Neural crest cell (in vitro differentiated cells): ENCODE measurements at places on chromosomes 7 and 10.

DNA sequence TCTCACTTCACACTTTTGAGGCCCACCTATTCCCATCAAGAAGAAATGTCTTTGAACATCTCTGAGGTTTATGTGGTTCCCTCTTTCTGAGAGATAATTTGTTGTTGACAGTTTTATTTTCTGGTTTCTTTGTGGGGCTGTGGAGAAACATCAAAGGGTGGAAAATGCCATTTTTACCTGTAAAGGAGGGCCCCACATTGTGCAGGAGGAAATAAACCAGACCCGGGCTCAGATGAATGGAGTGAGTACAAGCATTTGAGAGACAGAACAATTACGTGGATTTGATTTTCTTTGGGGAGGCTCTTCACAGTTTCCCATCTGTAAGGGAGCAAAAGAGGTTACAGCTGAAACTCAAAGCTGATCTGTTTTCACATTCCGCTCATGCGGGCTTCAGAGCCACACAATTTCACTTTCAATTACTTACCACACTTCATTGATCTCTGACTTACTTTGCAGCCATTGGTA, 29.8 kb downstream of the ITPRIP start:
- H3K36me3 ChIP-seq = no peaks in the 10 kb centered on the region
- no peak for DNase-seq
- H3K27me3 ChIP-seq = peaks cover 4% of the 10 kb centered on the region
- H3K4me1 ChIP-seq = peaks cover 24% of the 10 kb centered on the region

DNA sequence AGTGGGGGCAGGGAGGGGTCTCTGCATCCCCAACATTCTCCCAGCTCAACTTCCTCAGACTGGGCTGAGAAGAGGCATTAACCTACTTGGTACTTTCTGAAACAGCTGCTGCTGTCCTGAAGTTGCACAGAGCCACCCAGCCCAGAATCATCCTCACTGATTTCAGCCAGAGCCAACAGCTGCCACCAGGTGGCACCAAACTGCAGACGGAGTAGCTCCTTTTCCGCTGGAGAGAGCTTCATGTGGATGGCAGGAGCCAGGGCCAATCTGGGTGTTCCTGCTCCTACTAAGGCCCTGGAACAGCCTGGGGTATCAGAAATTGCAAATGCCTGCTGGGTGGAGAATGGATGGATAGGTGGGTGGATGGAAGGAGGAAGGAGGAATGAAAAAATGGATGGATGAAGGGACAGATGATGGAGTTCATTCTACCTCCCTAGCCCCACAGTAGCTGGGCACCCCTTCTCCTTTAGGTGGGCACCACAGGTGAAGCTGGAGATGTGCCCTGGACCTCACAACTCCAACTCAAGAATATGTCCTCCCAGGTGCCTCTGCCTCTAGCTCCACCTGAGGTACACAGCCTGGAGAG, 11.8 kb upstream of the DRGX start:
- no peak overlapping the region for H3K4me3 ChIP-seq
- H3K4me1 ChIP-seq = no peaks in the 10 kb centered on the region
- no peaks in the 10 kb centered on the region for H3K36me3 ChIP-seq
- DNase-seq = peak; percentile 88

DNA sequence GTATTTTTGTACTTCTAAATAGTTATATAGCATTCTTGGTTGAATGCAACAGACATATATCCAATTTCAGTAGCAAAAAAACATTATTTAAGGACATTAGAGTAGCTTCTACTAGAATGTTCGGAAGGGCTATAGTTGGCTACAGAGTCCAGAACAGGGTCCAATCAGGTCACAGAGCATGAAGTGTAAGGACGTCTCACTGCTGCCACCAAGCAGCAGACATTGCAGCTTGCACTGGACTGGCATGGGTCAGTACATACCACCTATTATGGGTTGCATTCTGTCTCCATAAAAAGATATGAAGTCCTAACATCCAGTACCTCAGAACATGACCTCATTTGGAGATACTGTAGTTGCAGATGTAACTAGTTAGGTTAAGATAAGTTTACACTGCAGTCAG, 87.3 kb downstream of the LHFPL3 start:
- H3K27ac ChIP-seq = no peak overlapping the region
- H3K27me3 ChIP-seq = peaks cover 5% of the 10 kb centered on the region
- DNase-seq = no peak
- H3K36me3 ChIP-seq = no peaks in the 10 kb centered on the region

DNA sequence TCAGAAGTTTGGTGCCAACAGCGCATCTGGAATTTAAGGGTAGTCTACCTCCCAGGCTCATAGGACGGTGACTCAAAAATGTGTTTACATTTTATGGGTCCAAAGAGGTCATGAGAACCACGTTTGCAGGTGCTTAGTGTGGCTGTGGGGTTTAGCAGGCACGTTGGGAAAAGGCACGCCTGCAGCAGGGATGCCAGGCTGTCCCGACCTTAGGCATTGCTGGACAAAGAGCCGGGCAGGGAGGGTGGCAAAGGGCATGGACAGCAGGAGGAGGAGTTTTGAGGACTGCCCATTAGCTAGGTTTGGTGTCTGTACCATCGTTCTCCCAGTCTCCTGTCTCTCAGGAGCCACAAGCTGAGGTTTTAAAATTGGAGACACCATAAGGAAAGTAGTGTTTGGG, 104.4 kb downstream of the TRRAP start:
- no peak overlapping the region for H3K27ac ChIP-seq
- H3K27me3 ChIP-seq = no peaks in the 10 kb centered on the region
- H3K4me1 ChIP-seq = no peaks in the 10 kb centered on the region
- peaks cover 45% of the 10 kb centered on the region for H3K36me3 ChIP-seq
- no peak overlapping the region for H3K4me3 ChIP-seq

DNA sequence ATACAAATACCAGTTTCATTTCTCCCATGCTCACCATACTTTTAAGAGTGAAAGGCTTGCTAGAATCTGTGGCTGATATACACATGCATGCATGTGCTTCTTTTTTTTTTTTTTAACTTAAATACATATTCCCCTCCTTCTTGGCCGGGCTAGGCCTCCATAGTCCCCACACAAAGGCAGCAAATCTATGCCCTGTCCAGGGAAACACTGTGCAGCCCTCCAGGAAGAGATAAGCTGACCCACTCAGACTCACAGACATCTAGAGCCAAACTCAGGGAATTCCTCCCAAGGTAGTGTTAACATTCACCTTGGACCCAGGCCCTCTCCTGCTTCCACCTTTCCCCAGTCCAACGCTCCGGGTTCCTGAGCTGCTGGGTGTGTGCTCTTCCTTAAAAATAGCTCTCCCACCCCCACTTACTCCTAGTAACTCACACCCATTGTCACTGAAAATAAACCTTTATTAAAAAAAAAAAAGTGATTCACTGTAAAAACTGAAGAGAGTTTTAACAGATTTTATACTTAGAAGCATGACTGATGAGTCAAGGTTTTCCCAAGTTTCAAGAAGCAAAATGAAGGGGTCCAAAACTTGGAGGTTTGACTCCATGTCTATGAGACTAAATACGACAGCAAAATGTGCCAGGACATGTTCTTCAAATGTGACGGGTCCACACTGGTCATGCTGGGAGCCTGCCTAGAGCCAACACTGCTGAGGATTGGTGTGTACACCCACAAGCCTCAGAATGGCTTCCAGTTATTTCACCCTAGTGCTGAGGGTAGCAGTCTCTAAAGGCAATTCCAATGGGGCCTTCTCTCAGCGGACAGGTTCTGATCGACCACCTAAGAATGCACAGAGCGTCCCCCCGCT, 159.5 kb downstream of the GLI3 start:
- H3K4me1 ChIP-seq = peaks cover 77% of the 10 kb centered on the region
- no peak overlapping the region for H3K4me3 ChIP-seq
- peaks cover 25% of the 10 kb centered on the region for H3K36me3 ChIP-seq
- H3K27me3 ChIP-seq = no peaks in the 10 kb centered on the region

GRCh38 chr7:156999958-157000726, 10.3 kb downstream of the MNX1 start:
- peak overlapping the region; percentile 59 for H3K4me3 ChIP-seq
- DNase-seq = no peak
- no peaks in the 10 kb centered on the region for H3K36me3 ChIP-seq
- H3K27ac ChIP-seq = no peak overlapping the region

DNA sequence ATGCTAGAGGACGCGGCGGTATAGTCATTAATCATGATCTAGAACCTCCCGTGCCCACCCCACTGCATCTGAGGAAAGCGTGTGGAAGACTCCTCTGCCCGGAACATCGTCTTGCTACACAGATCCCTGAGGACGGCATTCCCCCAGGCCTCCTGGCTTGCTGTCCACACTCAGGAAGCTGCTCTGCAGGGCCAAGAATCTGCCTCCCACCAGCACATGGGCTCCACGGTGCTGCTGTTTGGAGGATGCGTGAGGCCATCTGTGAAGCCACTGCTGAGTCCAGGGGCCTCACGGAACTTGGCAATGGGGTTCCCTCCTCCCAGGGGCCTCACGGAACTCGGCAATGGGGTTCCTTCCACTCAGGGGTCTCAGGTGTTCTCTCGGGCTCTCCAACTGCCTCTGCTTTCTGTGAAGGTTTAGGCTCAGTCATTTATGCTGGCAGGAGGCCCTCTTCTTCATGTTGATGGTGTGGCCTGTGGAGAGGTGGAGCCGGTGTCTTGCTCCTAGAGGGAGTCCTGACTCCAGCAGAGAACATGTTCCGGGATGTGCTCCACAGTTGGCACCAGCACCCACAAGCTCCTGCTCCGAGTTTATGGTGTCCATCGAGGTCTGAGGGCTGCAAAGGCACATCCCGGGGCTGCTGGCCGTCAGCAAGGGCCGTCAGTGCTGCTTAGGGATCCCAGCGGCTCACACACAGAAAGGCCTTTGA, 273.3 kb downstream of the DNAJB6 start:
- no peak for DNase-seq
- H3K4me3 ChIP-seq = no peak overlapping the region
- H3K4me1 ChIP-seq = peaks cover 5% of the 10 kb centered on the region
- peaks cover 18% of the 10 kb centered on the region for H3K36me3 ChIP-seq
- H3K27me3 ChIP-seq = peaks cover 3% of the 10 kb centered on the region

DNA sequence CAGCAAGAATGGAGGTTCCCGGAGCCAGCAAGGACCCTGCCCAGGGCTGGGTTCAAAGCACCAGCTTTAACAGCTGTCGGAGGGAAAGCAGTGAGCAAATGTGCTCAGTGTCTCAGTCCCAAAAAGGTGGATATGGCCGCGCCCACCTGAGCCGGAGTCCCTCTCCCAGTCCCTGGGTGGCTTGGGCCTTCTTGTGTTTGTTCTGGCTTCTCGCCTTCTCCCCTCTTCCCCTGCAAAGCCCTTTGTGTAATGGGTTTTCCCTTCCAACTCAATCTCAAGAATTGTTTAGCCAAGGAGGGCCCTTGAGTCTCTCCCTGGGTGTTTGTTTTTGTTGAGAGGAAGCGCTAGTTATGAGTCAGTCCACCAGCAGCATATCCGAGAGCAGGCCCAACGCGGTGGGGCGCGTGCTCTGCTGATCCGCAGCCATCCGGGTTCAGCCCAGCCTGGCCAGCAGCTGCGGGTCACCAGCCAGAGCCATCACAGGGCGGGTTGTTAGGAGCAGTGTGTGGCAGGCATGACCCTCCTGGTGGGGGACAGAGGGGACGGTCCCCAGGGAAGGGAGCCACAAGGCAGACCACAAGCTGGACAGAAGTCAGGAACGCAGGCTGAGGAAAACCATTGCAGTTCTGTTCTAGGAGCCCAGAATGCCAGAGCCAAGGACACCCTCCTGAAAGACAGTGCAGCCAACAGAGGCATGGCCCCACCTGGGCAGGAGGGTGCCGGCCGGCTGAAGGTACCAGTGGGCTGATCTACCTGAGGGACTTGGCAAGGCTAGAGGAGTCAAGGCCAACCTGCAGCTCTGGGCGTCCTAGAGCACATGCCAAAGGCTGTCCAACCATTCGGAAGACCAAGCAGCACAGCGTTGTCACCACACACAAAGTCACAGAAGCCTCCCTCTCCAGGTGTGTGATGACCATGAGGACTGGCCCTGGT, 21.3 kb downstream of the CALML3 start:
- no peak overlapping the region for H3K4me3 ChIP-seq
- no peak for DNase-seq
- peaks cover 5% of the 10 kb centered on the region for H3K36me3 ChIP-seq
- peaks cover 11% of the 10 kb centered on the region for H3K4me1 ChIP-seq
- no peaks in the 10 kb centered on the region for H3K27me3 ChIP-seq

DNA sequence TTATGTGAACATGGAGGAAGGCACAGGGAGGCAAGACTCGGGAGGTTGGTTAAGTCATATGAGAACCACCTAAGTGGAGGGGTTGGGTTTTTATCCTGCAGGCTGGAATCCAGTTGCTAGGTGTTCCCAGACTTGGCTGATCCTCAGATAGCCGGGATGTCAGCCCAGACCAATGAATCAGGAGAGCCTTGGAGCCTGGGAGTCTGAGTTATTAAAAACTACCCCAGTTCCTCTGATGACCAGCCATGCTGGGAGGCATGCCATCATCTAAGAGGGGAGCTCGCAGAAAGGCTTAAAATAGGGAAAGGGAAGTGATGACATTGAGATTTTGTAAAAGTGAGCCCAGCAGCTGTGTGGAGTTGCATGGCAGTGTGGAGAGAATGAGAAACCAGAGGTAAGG, 238.1 kb downstream of the ZNF248 start:
- H3K4me1 ChIP-seq = no peaks in the 10 kb centered on the region
- no peak overlapping the region for H3K4me3 ChIP-seq
- H3K27ac ChIP-seq = no peak overlapping the region
- no peaks in the 10 kb centered on the region for H3K27me3 ChIP-seq

DNA sequence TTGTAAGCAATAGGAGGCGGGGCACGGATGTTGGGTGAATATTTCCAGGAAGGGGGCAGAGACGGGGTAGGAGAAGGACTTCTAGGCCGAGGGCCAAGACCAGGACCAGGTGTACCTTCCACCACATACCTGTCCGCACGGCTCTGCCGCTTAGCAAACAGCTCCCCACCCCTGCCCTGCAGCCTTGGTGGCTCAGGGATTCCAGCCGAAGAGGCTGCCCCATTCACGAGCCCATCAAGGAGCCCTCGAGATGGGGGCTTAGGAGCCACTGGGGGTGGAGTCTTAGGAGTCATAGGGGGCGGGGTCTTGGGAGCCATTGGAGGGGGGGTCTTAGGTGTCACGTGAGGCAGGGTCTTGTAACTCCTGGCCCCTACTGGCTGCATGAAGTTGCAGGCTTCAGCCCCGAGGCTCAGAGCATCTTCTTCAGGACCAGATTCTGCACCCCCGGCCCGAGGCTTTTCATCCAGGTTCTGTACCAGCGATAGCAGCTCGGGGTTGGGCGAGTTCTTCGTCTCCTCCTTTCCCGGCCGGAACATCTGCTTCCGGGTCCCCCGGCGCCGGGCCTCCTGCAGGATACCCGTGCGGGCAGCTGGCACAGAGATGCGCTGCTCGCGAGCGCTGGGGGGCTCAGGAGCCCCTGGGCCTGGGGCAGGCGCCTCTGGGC, 6.1 kb upstream of the MYOZ1 start:
- DNase-seq = peak; percentile 29
- H3K27ac ChIP-seq = no peak overlapping the region
- H3K27me3 ChIP-seq = no peaks in the 10 kb centered on the region
- no peaks in the 10 kb centered on the region for H3K36me3 ChIP-seq
- peaks cover 29% of the 10 kb centered on the region for H3K4me1 ChIP-seq

GRCh38 chr7:5598769-5599371, 175.2 kb upstream of the TNRC18 start:
- DNase-seq = no peak
- H3K4me3 ChIP-seq = peak overlapping the region; percentile 88
- peak overlapping the region; percentile 92 for H3K27ac ChIP-seq

GRCh38 chr7:50978633-50979215, 196.0 kb upstream of the GRB10 start:
- H3K4me1 ChIP-seq = no peaks in the 10 kb centered on the region
- no peak for DNase-seq
- no peak overlapping the region for H3K27ac ChIP-seq
